Stimulated activated CD8-positive, alpha-beta memory T cell treated with anti-CD3 and anti-CD28 coated beads, Interleukin-15, amount 100 ng/mL, for 1 hour (primary cell): ENCODE measurements at places on chromosomes 5 and 9.

DNA sequence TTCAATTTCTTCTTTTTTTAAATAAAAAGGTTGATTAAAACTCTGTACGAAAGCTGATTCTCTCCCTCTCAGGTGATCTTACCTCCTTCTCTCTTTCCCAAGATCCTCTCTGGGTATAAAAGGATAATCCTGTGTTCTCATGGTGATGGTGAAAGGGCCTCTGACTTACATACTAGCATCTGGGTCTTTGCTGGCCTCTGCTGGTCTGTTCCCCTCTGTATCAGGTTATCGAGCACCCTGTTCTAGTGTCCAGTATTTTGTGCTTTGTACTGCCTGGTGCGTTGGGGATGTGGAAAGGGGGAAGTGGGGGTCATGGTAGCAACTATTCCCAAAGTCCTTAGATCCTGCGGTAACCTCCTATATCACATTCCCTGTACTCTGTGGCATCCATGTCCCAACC is 328.9 kb downstream of the NR2F1-AS1 start:
- DNase-seq: no peak

- no peak for DNase-seq
These were observed 4.6 kb upstream of the NEURL1B start for GRCh38 chr5:172636279-172637050.

- DNase-seq: no peak
These were observed 76.9 kb upstream of the SPATA31D4 start for GRCh38 chr9:81851340-81851739.

DNA sequence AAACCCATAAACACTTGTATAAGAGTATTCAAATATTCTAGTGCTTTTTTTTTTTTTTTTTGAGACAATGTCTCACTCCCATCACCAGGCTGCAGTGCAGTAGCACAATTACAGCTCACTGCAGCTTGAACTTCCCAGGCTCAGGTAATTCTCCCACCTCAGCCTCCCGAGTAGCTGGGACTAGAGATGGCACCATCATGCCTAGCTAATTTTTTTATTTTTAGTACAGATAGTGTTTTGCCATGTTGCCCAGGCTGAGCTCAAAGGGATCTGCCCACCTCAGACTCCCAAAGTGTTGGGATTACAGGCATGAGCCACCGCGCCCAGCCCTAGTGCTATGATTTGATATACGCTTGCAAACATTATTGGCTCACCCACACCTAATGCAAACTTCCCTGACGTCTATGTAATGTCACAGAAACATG is 11.8 kb downstream of the IL6ST start:
- DNase-seq: no peak

DNA sequence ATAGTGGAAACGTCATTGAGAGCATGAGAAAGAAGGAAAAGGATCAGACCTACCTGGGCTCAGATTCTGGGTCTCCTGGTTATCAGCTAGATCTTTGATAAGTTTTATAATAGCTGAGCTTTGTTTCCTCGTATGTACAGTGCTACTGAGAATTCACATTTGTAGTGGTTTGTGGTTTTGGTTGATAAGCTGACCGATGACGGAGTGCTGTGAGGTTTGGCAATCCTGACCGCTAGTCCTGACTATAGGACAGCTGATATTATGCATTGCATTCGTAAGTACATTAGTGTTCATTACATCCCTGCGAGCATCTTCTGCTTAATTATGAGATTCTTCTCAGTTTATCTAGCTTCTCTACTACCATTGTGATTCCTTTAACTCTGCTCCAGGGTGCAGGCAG is 190.7 kb upstream of the SLC27A6 start:
- DNase-seq: no peak

GRCh38 chr9:69204326-69204725 is 30.2 kb downstream of the TJP2 start:
- no peak for DNase-seq

DNA sequence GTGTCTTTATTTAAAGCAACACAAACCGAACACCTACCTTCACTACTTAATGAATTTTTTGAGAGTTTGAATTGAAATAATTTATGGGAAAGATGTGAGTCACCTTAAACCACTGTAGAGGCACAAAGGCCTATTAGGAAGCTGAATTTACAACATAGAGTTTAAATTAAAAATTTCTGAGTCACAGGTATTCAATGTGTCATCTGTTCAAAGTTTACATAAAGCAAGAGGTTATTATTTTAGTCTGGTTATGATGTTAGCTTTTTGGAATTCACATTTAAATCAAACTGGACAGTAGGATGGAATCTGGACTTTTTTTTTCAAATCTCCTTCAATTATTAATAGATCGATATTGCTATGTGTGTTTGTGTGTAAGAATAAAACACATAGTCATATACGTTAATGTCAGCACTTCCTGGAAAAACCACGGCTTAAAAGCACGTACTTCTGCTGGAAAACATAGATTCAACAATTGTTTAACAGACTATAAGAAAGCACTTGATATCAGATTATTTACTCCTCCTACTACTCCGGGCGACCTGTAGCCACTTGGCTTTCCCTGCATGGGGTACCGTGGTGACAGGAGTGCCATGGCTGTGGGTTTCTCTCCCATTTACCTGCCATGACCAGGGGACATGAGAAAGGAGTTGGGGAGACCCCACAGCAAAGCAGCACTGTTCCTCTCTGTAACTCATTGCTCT is 638.6 kb downstream of the SEMA5A start:
- no peak for DNase-seq

DNA sequence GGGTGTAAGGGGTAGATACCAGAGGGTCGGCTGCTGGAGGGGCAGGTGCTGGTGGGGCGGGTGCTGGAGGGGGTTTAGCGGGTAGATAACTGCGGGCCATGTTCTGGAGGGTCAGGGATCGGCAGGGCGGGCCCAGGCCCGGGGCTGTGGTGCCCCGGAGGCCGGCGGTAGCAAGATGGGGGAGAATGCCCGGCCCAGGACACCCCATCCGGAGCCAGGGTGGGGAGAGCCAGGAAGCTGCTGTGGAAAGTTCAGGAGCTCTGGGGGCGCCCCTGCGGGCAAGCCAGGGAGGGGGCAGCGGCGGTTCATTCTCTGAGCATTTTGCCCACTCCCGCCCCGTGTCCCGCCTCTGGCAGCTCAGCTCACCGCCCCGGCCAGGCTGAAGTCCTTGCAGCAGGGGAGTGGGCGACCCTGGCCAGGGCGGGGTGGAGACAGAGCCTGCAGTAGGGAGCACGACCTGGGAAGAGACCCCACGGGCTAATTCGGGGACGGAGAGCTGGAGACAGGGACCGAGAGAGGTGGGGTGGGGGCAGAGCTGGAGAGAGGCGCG is 538 bp downstream of the PRRT1B start:
- no peak for DNase-seq

- no peak for DNase-seq
These were observed 154.5 kb downstream of the NR3C1 start for GRCh38 chr5:143248822-143249579.

DNA sequence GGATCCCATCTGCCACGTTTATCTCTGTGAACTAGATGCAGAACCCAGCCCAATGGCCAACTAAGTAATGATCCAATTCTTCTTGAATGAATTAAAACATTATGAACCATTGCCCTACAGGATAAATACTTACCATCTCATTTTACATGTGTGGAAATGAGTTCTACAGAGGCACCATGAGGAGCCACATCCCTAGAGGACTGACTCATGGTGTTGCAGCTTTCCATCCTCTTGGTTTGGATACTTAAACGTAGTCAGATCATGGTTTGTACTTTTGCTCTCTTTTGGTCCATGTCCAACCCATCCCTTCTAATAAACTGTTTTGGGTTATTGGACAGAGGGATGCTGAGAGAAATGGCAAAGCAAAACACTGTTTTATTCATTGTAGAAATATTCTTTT is 484.8 kb downstream of the EBF1 start:
- no peak for DNase-seq

- DNase-seq: no peak
These were observed 22.1 kb downstream of the P4HA2 start for GRCh38 chr5:132205385-132206125.

DNA sequence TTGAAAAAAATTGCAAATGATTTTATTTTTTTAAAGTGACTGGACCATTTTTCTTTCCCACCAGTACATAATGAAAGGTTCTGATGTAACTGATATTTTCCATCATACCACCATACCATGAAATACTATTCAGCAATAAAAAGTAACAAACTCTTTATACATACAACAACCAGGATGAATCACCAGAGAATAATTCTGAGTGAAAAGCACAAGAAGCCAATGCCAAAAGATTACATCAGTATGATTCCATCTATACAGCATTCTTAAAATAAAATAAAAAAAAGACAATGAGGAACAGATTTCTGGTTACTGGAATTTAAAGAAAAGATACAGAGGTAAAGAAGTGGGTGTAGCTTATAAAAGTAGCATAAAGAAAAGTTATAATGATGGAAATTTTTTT is 423.7 kb upstream of the ST8SIA4 start:
- no peak for DNase-seq

DNA sequence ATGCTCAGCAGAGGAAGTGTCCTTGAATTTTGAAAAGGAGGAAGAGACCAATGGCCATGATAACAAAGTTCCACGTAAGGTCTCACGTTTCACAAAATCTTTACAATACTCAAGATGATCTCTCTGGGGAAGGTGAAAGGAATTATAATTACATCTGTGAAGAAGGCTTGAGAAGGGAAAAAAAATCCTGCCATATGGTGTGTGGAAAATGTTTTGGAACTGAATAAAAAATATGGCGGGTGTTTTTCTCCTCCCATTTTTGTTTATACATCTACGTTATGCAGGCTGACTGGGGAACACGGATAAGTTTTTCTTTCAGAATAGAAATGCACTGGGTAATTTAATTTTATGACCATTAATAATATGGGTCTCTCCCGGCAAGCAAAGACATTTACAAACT is 425.6 kb upstream of the BRINP1 start:
- no peak for DNase-seq

DNA sequence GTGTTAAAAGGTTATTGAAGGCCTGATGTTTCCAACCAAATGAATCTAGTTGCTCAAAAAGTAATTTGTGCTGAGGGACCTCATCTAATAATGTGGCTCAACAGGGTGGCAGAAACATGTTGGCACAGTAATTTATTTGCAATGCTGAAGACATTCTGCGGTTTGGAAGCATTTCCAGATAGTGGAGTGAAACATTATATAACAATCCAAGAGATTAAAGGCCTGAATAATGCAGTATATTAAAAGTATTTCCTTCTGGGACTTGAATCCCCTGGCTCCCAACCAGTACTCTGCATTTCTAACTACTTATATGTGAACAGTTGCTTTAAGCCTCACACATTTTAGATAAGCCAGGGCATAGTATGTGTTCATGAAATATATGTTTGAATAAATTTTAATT is 25.9 kb upstream of the ALDH1A1 start:
- DNase-seq: no peak

- DNase-seq: no peak
These were observed 78.6 kb upstream of the TBC1D9B start for GRCh38 chr5:179986328-179986727.

DNA sequence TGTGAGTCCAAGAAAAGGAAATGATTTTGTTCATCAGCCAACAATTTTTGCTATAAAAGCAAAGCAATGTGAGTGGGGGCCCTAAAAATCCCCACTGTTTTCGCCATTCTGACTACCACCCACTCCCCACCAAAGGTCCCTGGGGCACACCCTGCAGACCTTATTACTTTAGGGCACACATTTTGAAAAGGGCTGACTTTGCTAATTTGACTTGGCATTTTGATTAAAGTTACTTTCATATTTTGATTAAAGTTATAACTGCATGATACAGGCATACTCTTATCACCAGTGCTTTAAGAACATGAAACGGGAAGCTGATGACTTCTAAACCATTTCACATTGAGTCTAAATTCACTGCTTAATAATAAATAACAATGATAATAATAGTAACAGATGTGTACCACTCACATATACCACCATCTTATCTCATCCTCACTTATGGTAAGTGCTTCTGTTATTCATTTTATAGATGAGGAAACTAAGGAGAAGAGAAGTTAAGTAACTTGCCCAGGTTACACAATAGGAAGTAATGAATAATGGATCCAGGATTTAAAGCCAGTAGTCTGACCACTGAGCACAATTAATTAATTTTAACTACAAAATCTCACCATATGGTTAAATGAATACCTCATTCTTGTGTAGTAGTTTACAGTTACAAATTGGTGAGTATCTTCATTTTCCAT is 25.4 kb upstream of the NR3C1 start:
- no peak for DNase-seq

GRCh38 chr5:878125-878524 is 14.5 kb downstream of the BRD9 start:
- no peak for DNase-seq

DNA sequence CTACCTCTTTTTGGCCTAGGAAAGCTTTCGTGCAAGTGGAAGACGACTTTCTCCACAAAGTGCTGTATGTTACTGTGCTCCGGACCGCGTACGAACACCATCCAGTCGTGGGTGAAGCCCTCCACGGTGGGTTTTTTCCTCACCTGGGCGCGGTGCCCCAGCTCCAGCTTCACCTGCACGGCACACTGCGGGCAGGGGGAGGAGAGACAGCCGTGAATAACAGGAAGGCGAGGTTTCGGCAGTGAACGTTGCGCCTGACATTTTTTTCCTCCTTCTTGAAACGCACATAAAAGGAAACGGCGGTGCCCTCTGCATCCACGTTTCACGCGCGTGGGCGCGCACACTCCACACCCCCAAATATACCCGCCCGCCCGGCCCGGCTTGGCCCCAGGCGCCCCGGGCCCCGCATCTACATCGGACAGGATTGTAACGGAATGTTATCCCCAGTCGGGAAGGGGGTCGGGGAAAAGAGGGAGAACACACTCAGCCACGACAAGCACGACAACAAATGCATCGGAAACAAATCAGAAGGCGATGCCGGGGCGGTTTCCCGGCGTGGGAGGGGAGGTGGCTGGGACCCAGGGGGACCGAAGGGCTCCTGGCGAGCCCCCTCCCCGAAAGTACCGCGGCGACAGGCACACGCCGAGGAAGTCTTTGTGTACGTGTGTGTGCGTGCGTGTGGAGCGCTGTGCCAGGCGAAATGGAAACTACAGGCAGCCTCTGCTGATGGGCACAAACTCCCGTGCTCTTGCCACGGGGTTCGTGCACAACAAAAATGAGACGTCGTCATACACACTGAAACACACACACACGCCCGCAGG is 1.4 kb downstream of the MLLT3 start:
- DNase-seq: peak; percentile 14

DNA sequence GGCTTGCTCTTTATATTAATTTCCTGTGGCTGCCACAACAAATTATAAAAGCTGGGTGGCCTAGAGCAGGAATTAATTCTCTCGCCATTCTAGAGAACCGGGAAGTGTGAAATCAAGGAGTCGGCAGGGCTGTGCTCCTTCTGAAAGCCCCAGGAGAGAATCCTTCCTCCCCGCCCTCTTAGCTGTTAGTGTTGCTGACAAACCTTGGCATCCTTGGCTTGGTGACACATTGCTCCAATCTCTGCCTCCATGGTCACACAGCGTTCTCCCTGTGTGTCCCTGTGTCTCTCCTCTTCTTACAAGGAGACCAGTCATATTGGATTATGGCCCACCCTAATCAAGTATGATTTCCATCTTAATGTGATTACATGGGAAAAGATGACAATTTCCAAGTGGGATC is 55.9 kb upstream of the NEURL1B start:
- no peak for DNase-seq

DNA sequence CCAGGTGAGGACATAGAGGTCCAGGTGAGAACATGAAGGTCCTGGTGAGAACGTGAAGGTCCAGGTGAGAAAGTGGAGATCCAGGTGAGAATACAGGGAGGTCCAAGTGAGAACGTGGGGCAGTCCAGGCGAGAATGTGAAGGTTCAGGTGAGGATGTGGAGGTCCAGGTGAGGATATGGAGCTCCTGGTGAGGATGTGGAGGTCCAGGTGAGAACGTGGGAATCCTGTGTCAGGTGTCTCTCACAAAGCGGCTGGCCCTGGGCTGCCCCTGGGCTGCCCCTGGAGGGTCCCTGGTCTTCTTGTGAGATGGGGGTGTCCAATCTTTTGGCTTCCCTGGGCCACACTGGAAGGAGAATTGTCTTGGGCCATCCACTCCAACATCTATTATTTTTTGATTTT is 133.4 kb downstream of the MRPL36 start:
- DNase-seq: no peak
